Daoy (cell line): ENCODE measurements at places on chromosomes 11 and 22.
A peak's percentile ranks its signal among the peaks of the same experiment; 100 is the strongest.

GRCh38 chr11:8351223-8351622 is 87.5 kb upstream of the LMO1 start:
- DNase-seq = no peak

DNA sequence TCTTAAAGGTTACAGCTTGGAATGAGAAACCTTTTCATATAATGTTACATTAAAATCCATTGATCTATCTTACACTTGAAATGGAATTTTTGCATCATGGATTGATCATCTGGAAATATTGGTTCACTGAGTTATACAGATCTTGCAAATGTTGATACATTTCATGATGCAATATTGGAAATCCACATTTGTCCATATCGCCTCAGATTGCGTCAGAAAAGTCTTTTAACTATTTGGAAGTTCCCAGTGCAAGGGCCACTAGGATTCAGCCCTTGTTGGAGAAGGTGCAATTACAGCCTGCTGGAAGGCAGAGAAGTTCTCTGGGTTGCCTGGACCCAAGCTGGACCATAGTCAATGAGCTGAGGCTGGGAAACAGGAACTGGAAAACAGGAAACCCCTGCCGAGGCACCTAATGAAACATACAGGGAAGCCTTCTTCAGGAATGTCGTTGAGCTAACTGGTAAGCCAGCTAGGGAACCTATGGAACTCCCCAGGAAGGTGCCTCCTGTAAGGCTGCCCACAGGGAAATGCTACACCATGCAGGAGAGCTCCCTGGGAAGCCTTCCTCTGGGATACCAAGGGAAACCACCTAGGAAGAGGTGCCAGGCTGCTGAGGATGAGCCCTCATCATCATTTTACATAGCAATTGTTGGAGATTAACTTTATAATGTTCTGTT is 600.4 kb upstream of the CADM1 start:
- DNase-seq = no peak

- DNase-seq = peak; percentile 57
These were observed at the start of gene CDC42EP1 for GRCh38 chr22:37559901-37560607. CDC42EP1 (plus strand) TSS chr22:37560480; CDS start chr22:37566350, 5,870 bp downstream.

DNA sequence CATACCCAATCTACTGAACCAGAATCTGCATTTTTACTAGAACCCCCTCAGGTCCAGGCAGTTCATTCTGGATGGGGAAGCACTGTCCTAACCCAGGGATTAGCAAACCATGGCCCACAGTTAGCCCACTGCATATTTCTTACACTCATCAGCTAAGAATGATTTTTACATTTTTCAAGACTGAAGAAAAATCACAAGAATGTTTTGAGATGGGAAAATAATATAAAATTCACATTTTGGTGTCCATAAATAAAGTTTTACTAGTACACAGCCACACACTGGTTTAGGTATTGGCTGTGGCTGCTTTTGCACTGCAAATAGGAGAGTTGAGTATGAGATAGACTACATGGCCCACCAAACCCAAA is 59.4 kb downstream of the PPFIBP2 start:
- DNase-seq = no peak

GRCh38 chr11:11380883-11381282 is 27.8 kb upstream of the CSNK2A3 start:
- no peak for DNase-seq

- DNase-seq = no peak
These were observed 121.1 kb downstream of the KCNC1 start for GRCh38 chr11:17855531-17856290.

- DNase-seq = no peak
These were observed 259.4 kb downstream of the BUD13 start for GRCh38 chr11:116513278-116513823.

DNA sequence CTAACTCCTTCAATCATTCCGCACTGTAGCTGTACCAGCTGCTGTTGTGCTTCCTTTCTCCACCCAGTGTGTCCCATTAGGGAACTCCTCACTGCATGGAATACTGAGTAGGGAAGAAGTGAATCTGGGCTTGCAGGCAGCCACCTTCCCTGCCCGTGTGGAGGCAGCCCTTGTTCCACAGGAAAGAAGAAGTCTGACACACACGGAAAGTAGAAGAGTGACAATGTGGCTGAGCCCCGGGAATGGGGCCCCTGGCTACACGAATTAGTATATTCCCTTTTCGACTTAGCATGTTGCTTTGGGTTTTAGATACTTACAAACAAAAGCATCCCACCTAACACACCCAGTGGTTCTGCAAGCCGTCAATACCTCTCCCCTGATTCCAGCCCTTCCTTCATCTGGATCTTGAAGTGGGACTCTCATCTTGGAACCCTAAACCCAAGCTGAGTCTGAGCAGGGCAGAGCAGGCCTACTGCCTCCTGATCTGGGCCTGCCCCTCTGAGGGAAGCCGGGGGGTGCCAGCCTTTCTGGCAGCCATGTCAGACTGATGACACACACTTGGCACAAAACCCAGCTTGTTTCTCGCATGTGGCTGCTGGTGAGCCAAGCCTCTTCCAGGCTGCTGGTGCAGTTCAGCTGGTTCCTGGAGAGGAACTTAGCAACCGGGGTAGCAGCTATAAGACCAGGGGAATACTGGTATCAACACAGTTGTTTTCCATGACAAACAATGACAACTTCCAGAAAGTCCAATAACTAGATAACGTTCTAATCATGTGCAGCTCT is 71.6 kb downstream of the C11orf58 start:
- DNase-seq = peak; percentile 76

DNA sequence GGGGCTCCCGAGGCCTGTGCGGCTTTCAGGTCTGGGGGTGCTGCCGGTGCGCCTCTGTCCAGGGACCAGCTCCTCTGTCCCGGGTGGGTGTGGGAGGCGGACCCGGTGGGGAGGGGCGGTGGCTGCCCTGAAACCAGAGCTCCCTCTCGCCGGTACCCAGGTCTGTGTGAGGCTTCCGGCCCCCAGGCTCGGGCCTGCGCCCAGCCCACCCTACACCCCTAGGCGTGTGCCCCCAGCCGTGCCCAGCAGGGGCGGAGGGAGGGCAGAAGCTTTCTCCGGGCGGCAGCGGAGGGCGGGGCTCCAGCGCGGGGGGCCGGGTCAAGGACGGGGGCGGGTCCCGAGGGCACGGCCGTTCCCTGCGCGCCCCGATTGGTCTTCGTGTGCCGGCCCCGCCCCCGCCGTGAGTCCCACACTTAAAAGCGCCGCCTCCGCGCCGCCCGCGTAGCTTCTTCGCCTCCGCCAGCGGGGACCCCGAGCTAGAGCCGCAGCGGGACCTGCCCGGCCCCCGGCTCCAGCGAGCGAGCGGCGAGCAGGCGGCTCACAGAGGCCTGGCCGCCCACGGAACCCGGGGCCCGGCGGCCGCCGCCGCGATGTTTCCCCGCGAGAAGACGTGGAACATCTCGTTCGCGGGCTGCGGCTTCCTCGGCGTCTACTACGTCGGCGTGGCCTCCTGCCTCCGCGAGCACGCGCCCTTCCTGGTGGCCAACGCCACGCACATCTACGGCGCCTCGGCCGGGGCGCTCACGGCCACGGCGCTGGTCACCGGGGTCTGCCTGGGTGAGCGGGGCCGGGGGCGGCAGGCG is 616 bp downstream of the PNPLA2 start:
- peak; percentile 93 for DNase-seq

- DNase-seq = no peak
These were observed 1889.7 kb downstream of the LRRC4C start for GRCh38 chr11:39569789-39570188.

DNA sequence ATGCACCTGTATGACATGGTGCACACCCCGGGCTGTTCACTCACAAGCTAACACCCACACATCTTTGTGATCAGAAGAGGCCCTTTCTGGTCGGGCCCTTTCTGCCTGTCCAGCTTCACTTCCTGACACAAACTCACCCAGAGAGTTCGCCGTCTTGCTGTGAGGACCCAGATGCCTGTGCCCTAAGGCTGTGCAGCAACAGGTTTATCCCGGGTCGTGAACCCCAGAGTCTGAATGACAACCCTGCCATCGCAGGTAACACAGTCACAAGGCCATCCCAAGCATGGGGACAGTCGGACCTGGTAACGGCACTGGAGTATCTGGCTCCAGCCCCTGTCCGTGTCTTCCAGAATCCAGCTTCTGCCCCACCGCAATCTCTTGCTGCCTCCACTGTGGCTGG is 235.1 kb downstream of the BUD13 start:
- no peak for DNase-seq

GRCh38 chr11:66818231-66818955 is 24.8 kb upstream of the RCE1 start:
- no peak for DNase-seq

DNA sequence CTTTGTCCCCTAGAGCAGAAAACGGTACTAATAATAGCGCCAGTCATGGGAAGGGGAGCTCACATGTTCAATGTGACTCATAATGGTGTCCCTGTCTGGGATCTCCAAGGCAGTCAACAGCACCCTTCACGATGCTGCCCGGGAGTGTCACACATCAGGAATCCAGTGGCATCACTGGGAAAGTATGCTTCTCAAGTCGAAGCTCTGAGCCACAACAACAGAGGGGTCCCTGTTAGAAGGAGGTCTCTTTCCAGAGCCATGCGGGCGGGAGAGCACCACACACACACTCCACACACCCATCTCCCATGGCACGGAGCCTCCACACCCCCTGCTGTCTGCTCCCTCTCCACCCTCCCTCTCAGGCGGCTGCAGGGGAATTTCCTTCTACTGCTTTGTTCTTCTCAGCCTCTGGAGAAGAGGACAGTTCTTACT is 119.7 kb downstream of the ETS1 start:
- DNase-seq = peak; percentile 97

- peak; percentile 56 for DNase-seq
These were observed 241.8 kb downstream of the LARGE1 start for GRCh38 chr22:33678523-33678922.

DNA sequence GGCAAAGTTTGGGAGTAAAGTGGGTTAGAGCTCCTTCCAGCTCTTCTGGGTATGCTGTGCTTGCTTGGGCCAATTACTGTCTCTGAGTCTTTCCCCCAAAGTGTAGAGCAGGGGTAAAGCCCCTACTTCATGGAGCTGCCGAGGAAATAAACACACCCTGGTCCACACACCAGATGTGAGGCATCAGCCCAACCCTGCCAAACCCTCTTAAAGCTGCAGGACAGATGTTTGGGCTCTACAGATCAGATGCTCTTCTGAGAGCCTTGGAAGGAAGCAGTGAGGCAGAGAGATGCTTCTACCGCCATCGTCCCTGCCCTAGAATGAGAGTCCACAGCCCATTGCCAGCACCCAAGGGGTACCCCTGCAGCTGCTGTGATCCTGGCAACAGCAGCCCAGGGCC is 64.7 kb downstream of the ELFN2 start:
- no peak for DNase-seq

DNA sequence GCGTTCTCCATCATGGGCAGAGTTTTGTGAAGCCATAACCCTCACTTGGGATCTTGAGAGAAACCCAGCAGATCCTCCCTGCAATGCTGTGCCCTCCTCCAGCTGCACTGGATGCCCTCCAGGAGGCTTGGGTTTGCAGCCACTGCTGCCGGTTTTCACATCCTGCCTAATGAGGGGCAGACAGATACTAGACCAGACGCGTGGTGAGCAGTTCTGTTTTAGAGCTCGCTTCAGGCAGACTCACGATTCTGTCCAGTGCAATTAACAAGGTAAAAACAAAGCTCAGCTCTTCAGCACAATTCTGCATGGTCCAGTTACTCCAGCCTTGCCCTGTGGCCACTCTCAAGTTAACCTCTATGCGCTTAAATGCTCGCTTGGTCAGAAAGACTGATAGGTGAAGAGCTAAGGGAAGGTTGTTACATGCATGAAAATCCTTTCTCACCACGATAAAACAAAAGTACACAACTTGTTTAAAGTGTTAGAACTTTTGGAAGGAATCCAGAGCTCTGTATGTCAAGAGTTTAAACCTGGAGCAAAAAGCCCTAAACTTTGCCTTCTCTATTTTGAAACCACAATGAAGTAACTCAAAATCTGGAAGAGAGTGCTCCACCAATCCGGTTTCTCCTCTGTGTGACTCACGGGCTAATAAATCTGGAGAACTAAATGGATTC is 292.3 kb upstream of the FAT3 start:
- DNase-seq = peak; percentile 33

GRCh38 chr11:12687216-12687623 is 13.0 kb downstream of the TEAD1 start:
- DNase-seq = no peak

- DNase-seq = no peak
These were observed 30.0 kb downstream of the LINC01488 start for GRCh38 chr11:69511358-69512055.

DNA sequence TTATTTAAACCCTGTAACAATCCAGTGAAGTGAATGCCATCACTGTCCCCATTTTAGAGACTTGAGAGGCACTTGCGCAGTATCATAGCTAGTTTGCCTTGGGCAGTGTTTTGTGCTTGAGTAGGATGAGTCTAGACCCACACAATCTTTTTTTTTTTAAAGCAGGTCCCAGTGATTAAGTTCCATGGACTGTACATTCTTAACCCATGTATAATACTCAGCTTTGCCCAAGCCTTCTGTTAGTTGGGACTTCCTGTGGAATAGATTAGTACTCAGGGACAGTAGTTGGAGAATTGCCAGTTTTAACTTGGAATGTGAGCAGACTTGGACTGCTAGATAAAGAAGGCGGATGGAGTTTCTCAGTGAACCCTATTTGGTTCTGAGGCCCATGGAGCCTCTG is 108.6 kb upstream of the RASSF10 start:
- DNase-seq = peak; percentile 59
